Common myeloid progenitor, CD34-positive (primary cell): ENCODE measurements at places on chromosomes 2 and 18.

DNA sequence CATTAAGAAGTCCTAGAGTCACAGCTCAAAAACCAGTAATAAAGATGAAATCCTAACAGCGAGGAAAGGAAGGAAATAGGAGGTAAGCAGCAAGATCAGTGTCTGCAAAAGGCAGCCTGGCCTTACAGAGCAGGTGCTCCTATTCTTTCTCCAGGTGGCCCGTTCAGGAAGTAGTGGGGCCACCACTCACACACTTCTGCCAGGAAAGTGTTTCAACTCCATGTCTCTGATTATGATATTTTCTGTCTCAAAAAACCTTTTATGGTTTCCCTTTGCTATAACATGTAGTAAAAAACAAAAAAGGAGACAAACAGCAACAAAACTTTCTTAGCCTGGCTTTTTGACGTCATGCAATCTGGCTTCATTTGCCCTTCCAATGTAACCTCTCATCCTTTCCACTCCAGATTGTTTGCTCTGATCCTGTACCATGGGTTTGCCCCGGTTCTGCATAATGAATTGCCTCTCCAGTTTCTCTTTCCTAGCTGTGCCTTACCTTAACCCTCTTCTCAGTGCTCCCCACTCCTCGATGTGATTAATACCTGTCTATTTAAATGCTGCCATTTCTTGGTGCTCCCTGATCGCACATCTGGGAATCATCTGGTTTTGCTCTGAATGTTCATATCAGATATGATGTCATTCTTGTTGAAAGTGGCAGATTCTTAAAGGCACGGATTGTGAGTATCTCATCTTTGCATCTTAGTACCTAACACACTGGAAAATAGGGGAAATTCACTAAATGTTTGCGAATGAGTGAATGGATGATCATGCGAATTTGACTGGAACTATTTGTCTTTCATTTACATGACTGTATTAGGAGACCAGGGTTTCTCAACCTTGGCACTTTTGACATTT is 50.6 kb upstream of the PTPRM start:
- DNase-seq = no peak

GRCh38 chr2:207091928-207092327 is 73.8 kb downstream of the KLF7 start:
- DNase-seq = no peak

- DNase-seq = peak; percentile 94
Measured at GRCh38 chr18:35158728-35159450, 81.9 kb upstream of the ZNF397 start.

DNA sequence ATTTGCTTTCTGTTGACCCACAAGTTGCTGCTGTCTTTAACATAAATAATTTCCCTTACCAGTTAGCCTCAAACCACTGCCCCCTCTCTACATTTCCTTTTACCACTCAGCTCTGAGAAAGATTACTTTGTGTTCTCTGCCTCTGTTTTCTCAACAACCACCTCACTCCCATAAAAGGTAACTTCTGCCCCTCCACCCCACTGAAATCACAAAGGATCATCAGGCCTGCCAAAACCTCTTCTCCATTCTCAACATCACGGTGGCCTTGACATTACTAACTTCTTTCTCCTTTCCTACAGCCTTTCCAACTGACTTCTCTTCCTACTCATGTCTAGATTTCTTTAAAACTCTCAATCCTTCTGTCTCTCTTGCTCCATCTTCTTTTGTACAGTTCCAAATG is 10.1 kb downstream of the ACADL start:
- DNase-seq = peak; percentile 9

GRCh38 chr18:31399306-31400032 is 22.9 kb downstream of the DSG4 start:
- DNase-seq = peak; percentile 14

- DNase-seq = no peak
Measured at GRCh38 chr2:235078182-235078581, 126.4 kb downstream of the SH3BP4 start.

DNA sequence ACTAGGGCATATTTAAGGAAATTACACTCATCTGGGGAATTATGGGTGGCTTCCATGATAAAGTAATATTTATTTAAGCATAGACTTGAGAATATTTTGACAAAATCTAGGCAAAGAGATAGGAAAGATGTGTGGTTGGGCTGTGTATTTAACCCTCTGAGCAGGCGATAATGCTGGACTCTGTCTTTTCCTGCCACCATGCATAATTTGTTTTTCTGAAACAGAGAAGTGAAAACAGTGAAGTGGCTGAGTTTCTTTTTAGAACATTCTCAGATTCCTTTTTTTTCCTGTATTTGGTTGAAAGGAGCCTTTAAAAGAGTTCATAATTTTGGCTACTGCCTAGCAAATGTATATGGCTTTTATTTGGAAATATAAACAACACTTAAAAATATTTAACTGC is 104.8 kb upstream of the CDH19 start:
- DNase-seq = no peak

- no peak for DNase-seq
Measured at GRCh38 chr18:42517896-42518295, 562.9 kb downstream of the PIK3C3 start.
